ENCODE measurements at places on chromosomes 11 and 22. TPM values are rescaled to one million over a fixed set of nuclear protein-coding genes. Genes with fewer than 3 reads are reported as not detected.

Gene TEX12
- total RNA-seq, result not detected

GRCh38 chr11:121090145-121090721 lies 10.8 kb upstream of the TECTA start:
- no peak overlapping the region for H3K27ac ChIP-seq
- H3K36me3 ChIP-seq, result peaks cover 33% of the 10 kb centered on the region
- DNase-seq, result no peak
- peaks cover 3% of the 10 kb centered on the region for H3K4me1 ChIP-seq

DNA sequence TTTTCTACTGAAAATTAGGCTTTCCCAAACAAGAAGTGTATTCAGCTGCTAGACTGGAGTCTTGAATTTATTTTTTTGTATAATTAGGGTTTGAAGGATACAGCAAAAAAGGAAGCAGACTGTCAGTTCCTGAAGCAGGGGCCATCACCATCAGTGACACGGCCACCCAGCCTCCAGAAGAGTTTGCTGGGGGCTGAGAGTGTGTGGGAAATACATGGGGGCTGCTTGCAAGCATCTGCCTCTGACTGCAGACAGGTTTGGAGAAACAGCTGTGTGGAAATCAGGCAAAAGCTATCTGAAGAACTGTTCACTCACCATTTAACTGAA lies 23.0 kb downstream of the FZD4 start:
- H3K36me3 ChIP-seq, result peaks cover 1% of the 10 kb centered on the region
- H3K4me1 ChIP-seq, result peaks cover 62% of the 10 kb centered on the region
- no peak for DNase-seq
- peak overlapping the region; percentile 4 for H3K4me3 ChIP-seq

Gene SLCO2B1
- 0.54 TPM for total RNA-seq

GRCh38 chr11:70082829-70083228 lies 4.7 kb downstream of the ANO1 start:
- H3K4me3 ChIP-seq, result no peak overlapping the region
- no peaks in the 10 kb centered on the region for H3K4me1 ChIP-seq
- peaks cover 50% of the 10 kb centered on the region for H3K27me3 ChIP-seq
- DNase-seq, result no peak
- no peaks in the 10 kb centered on the region for H3K36me3 ChIP-seq

DNA sequence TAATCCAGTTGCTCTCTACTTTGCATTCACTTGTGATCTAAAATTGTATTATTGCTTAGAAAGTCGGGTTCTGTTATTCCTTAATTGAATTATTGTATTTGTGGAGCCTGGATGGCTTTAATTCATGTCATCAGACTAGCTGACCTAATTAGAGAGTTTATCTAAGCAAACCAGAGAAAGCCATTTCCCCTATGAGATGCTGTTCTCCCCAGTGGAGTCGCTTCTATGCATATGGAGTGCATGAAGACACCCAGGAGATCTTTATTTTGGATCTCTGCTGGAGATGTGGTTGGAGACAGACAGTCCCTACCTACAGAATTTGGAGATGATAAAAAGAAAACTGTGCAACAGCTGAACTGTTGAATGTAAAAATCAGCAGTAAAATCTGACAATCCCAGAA lies 45.2 kb upstream of the MYO18B start:
- no peak overlapping the region for H3K27ac ChIP-seq
- H3K36me3 ChIP-seq, result no peaks in the 10 kb centered on the region
- H3K4me3 ChIP-seq, result no peak overlapping the region
- no peaks in the 10 kb centered on the region for H3K27me3 ChIP-seq
- peaks cover 7% of the 10 kb centered on the region for H3K4me1 ChIP-seq

DNA sequence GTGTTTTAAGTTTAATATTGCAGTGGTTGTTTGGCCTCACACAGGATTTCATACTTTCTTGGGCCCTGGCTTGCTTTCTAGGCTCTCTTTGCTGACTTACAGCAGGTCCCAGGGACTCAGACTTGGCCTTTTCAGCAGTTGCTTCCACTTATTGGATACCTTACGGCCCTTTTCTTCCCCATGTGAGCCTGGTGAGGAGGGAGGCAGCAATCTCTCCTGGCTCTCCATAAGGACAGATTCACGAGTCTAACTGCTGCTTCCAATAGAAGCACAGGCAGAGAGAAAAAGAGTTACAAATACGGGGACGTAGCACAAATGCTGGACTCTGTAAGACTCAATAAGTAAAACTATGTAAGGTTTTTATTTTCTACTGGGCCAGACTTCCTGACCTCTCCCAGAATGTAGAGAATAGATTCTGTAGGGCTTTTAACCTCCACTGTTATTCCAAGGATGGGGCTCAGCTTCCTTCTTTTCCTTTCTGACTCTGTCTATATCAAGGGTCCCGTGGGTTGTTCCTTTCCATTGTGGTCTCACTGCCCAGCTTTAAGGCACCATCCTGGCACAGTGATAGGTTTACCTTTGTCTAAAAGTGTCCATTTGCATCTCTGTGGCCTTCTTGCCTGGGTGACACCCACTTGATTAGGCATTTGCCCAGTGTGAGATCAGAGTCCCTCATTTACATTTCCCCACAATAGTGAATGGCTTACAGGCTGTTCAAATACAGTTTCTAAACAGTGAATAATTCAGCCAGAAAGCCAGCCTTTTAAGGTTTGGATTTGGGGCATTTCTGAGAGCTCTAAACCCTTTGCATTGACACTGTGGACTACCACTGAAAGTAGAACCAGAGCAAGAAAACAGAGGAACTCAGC lies 92.8 kb downstream of the RASSF10 start:
- peaks cover 38% of the 10 kb centered on the region for H3K27me3 ChIP-seq
- H3K27ac ChIP-seq, result no peak overlapping the region
- no peaks in the 10 kb centered on the region for H3K36me3 ChIP-seq
- H3K4me3 ChIP-seq, result no peak overlapping the region
- no peaks in the 10 kb centered on the region for H3K4me1 ChIP-seq
- DNase-seq, result no peak

- peak overlapping the region; percentile 82 for H3K4me3 ChIP-seq
- DNase-seq, result no peak
- peaks cover 2% of the 10 kb centered on the region for H3K36me3 ChIP-seq
- no peaks in the 10 kb centered on the region for H3K27me3 ChIP-seq
- H3K27ac ChIP-seq, result peak overlapping the region; percentile 89
- peaks cover 50% of the 10 kb centered on the region for H3K4me1 ChIP-seq
Measured at GRCh38 chr22:31346733-31347250, 646 bp upstream of the PATZ1 start.

DNA sequence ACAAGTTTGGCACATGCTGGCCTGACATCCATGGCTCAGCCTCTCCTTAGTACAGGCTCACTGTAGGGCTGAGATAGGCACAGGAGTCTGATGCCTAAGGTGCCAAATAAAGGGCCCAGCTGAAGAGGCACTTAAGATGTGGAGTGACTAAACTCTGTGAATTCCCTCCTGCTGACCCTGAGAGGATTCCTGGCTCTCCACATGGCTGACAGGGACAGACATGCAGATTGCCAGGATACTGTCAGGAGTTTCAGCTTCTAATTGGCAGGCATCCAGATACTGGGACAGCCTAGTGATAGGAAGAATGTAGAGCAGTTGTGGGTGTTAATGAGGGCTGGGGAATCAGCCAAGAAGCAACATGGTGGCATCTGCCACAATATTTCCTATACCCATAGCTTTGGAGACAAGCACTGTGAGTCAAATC lies 558.7 kb downstream of the INSC start:
- DNase-seq, result no peak
- no peaks in the 10 kb centered on the region for H3K4me1 ChIP-seq
- no peak overlapping the region for H3K4me3 ChIP-seq
- H3K27me3 ChIP-seq, result peaks cover 12% of the 10 kb centered on the region
- H3K36me3 ChIP-seq, result peaks cover 2% of the 10 kb centered on the region

Gene FGF4
- total RNA-seq, result 0.40 TPM

GRCh38 chr11:130128626-130129025 lies 31.0 kb upstream of the ST14 start:
- no peak for DNase-seq
- no peak overlapping the region for H3K4me3 ChIP-seq
- H3K36me3 ChIP-seq, result peaks cover 40% of the 10 kb centered on the region
- H3K27me3 ChIP-seq, result no peaks in the 10 kb centered on the region

Gene KCNJ1
- total RNA-seq, result not detected

Gene DGAT2
- total RNA-seq, result not detected

DNA sequence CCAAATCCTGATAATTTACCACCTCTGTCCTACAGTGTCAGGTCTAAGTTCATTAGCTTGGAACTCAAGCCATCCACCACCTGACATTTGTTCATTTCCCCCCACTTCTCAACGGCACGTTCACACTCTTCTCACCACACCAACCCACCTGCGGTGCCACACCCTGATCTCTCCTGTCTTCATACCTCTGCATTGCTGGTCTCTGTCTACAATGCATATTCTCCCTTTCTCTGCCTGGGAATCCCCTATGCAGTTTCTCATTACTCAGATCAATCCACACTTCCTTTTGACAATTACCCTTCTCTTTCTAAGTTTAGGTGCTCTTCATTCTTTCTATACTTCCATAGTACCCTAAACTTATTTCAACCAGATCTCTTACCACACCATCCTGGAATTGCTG lies 20.4 kb upstream of the EMSY start:
- DNase-seq, result no peak
- H3K27me3 ChIP-seq, result peaks cover 7% of the 10 kb centered on the region
- H3K4me3 ChIP-seq, result no peak overlapping the region
- H3K4me1 ChIP-seq, result no peaks in the 10 kb centered on the region
- H3K27ac ChIP-seq, result no peak overlapping the region

GRCh38 chr11:27618281-27618915 lies 81.9 kb downstream of the BDNF start:
- DNase-seq, result no peak
- no peaks in the 10 kb centered on the region for H3K36me3 ChIP-seq
- H3K27me3 ChIP-seq, result peaks cover 7% of the 10 kb centered on the region
- H3K4me1 ChIP-seq, result no peaks in the 10 kb centered on the region
- no peak overlapping the region for H3K27ac ChIP-seq
- no peak overlapping the region for H3K4me3 ChIP-seq

DNA sequence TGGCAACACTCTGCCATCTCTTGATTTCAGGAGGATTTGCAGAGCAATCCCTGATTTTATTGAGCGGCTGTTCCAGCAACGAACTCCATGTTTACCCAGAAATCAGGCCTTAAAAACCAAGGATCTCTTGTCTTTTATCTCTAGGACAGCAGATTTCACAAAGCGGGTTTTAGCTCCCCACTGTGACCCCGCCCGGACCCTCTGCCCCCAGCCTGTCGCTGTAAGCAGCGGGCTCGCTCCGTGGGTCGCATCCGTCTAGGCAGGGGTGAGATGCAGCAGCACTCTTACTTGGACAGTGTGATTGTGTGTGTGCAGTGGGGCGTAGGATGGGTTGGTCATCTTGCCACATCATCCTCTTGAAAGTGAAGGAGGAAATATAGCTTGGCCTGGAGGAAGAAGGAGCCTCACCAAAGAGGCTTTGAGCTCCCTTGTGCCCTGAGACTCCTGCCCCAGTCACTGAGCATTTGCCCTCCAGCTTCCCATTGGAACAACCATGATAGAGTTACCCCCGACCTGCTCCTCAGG lies 189.2 kb upstream of the TBCEL start:
- H3K36me3 ChIP-seq, result no peaks in the 10 kb centered on the region
- H3K4me1 ChIP-seq, result no peaks in the 10 kb centered on the region
- no peak for DNase-seq

DNA sequence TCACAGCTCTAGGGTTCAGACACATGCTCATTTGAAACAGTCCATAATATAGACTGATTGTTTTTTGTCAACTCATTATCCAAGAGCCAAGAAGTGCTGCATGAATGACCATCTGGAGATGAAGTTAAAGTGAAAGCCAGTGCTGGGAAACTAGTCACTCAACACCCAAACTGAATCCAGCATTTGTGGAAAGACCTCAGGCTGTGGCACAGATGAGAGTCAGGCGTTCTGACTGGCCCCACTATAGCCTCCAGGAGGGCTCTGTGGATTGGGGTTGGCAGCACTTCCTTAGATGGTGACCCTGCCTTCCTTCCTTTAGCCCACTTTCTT lies 2.1 kb downstream of the FEZ1 start:
- no peak for DNase-seq
- no peak overlapping the region for H3K27ac ChIP-seq
